Activated T-cell treated with anti-CD3 and anti-CD28 coated beads, Interleukin-2, amount 50 U/mL, for 72 hours (primary cell): ENCODE measurements at places on chromosomes 1 and 21.

DNA sequence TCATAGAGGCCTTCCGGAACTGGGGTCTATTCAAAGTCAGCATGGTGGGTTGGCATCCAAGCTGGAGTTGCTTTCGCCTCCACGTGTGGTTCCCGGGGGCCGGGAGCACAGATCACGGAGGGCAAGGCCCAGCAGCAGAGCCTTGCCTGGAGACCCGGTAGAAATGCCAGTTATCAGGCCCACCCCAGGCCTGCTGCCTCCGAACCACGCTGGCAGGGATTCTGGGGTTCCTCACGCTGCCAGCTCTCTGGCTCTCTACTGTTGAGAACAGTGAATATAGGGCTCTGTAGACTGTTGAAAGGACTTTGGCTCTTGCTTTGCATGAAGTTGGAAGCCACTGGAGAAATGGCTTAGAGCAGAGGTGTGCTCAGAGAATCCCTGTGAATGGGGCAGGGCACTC, 127.5 kb downstream of the RIPK4 start:
- DNase-seq, result no peak

- no peak for DNase-seq
Measured at GRCh38 chr1:224745924-224746323, 129.8 kb downstream of the CNIH3 start.

GRCh38 chr1:2179283-2180013, 15.1 kb downstream of the FAAP20 start:
- DNase-seq, result no peak

GRCh38 chr1:84583648-84584047, 9.4 kb upstream of the CTBS start:
- DNase-seq, result no peak

DNA sequence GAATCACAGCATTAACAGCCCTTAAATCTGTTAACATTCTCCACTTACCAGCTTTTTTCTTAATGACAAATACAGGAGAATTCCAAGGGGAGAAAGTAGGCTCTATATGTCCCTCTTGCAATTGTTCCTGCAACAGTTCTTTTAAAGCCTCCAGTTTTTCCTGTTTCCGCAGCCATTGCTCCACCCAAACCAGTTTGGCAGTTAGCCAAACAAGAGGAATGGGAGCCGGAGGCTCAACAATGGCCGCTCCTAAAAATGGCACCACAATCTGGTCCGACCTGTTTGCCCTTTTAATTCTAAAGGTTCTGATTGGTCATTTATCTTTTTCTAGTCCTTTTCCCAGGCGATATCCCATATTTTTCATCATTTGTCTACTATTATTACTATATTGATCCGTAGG, 14.0 kb upstream of the L1TD1 start:
- no peak for DNase-seq

DNA sequence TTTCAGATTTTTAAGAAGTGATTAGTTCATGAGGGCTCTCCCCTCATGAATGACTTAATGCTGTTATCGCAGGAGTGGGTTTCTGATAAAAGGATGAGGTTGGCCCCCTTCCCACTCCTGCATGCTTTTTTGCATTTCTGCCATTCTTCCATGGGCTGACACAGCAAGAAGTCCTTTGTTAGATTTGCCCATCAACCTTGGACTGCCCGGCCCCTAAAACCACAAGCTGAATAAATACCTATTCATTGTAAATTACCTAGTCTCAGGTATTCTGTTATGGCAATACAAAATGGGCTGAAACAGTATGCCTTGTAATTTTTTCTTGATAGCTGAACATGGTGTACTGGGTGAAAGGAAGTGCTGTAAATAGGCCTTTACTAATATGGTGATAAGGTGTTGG, 72.7 kb upstream of the DPH5 start:
- no peak for DNase-seq

DNA sequence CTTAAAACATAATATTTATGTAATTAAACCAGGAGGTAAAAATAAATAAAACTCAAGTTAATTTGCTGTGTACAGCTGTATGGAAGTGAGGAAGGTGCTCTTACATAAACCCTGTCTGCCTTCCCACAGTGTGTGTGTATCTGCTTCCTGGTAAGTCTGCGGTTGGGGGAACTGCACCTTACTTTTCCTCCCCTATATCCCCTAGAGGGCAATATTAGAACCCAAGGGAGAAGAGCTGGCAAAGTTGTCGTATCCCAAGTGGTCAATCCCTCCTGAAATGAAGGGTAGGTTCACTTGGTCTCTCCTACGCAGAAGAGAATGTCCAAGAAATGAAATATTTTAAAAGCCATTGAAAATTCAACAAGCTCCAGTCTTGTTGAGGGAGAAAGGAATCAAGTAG, 17.8 kb upstream of the JAK1 start:
- DNase-seq, result no peak

- DNase-seq, result peak; percentile 34
Measured at GRCh38 chr1:25523542-25523941, 19.9 kb upstream of the LDLRAP1 start.

DNA sequence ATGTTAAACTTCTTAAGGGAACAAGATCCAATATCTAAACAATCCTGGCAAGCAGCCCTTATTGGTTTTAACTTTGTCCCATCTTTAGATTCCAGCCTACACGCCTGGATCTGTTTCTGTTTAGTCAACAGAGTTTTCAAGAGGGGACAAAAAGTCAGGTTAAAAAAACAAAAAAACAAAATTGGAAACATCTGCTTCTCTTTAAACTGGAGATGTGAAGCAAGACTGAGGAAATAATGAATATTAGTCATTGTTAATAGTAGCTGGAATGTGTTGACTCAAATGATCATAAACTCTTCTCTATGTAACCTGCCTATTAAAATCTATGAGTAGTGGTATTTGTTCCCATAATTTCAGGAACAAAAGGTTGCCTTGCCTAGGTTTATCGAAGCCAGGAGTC, 55.0 kb downstream of the NID1 start:
- no peak for DNase-seq

DNA sequence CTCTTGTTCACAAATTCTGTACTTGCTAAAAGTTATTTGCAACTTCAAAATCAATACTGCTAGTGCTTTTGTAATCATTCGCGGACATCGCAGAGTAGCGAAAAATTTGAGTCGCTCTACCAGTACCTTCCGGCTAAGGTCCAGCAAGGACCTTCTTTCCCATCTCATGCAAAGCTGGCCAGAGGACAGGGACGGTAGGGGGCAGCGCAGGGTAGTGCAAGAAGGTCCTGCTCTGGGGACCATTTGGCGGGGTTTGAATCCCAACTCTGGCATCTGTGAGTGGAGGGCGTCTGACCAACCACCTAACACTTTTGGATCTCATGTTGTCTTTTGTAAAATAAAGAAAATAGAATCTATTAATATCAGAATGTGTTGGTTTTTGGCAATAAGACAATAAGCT, 258.3 kb downstream of the SPATA17 start:
- no peak for DNase-seq

- no peak for DNase-seq
Measured at GRCh38 chr1:228276901-228277490, 69.2 kb downstream of the OBSCN start.

- DNase-seq, result no peak
Measured at GRCh38 chr1:223039990-223040389, 103.1 kb downstream of the TLR5 start.

GRCh38 chr1:53811414-53811851, 26.7 kb downstream of the NDC1 start:
- peak; percentile 8 for DNase-seq

DNA sequence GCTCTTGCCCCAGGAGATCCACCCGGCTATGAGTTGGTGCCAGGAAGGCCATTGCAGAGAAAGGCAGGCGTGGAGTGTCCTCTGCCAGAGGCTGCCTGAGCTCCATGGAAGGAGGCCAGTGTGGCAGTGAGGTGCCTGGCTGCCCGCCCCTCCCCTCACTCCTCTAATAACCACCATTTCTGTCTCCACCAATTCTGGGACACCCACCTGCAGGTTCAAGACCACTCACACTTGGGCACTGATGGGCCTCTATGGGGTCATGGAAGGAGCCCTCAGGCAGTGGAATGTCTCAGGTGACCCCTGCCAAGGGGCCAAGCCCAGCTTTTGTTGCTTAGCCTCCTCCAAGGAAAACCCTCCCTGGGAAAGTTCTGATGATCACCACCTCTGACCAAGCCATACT, 731.6 kb downstream of the MATN1 start:
- DNase-seq, result no peak

DNA sequence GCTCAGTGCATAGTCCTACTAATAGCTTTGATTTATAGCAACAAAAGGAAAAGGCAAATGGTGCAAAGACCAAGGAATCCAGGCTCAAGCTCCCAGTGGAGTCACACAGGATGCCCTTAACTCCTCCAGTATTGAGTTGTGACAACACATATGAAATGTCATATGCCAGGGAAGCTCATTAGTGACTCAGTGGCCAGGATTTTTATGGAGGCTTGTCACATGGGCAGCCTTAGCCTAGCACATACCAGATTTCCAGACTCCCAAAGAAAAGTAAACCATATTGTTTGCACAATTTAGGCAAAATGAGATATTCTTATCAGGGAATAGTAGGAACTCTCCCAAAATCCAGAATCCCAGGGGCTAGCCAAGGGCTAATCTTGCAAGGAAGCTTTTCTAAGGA, 129.2 kb downstream of the MAGI3 start:
- no peak for DNase-seq

- DNase-seq, result no peak
Measured at GRCh38 chr1:181120924-181121323, 32.4 kb downstream of the IER5 start.

- DNase-seq, result no peak
Measured at GRCh38 chr1:116769994-116770393, 15.8 kb downstream of the CD2 start.

DNA sequence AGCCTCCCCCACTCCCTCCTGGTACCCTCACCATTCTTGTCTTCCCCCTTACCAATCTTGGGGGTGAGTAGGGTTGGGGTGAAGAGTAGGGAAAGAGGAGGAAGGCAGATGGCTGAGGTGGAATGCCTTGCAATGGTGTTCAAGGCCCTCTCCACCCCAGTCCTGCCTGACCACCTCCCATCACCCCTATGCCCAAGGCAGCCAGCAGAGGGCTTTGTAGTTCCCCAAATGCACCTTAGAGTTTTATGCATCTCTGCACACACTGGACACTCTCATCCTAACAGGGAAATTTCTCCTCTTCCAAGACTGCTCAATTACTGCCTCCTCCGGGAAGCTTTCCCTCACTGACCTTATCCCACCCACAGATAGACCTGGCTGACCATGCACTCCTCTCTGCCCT, 15.4 kb downstream of the KIF17 start:
- no peak for DNase-seq
